ENCODE measurements at places on chromosomes 2 and 18. TPM values are rescaled to one million over a fixed set of nuclear protein-coding genes. Genes with fewer than 3 reads are reported as not detected.

DNA sequence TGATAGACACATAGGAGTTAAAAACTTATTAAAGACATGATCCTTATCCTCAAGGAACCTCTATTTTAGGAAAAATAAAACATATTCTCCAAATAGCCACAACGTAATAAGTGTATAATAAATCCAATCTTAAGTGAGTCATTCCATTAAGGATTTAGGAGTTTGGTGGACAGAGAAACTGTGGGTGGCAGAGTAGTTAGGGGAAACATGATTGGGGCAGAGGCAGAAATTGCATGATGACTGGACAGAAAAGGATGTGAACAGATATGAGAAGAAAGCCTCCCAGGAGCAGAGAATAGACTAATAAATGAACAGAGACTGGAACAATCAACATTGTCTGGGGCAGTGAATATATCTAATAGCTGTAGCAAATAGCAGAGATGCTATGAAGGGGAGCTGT, 48.1 kb upstream of the SIGLEC15 start:
- DNase-seq: no peak

- DNase-seq: no peak
Observed at GRCh38 chr18:74784752-74785151, 187.1 kb downstream of the ZNF407 start.

- no peak for DNase-seq
Observed at GRCh38 chr2:122261911-122262310, 506.5 kb downstream of the TSN start.

- no peak for DNase-seq
Observed at GRCh38 chr2:148342086-148342485, 302.5 kb upstream of the EPC2 start.

DNA sequence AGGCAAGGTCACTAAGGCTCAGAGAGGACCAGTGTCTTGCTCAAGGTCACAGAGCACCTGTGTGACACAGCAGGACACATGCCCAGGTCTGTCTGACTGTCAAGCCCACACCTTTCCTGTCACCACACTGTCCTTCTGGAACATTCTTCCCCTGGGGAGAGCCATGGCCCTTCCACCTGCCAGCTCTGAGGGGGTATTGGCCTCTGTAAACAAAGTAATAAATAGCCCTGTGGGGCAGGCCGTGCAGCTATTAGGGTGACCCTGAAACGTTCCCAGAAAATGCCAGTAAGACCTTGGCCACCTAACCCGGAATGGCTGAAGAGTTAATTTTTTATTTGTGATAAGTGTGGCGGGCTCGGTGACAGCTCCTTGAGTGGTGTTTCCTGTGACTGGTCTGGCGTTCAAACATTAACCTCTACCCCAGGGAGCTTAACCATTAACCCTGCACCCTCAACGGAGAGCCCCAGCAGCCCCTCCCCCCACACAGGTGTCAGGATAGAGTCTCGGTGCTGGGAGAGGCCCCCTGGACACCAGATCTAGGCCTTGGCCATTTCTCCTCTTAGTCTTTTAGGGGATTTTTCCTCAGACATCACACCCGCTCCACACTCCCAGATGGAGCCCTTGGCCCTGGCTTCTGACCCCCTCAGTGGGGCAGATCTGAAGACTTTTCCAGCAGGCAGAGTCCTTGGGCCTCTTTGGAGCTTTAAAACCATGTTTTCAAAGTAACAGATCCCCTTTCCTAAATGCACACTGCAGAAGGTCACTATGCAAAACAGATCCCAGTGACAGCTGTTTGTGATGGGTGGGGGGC, 36.6 kb downstream of the SCTR start:
- DNase-seq: no peak

DNA sequence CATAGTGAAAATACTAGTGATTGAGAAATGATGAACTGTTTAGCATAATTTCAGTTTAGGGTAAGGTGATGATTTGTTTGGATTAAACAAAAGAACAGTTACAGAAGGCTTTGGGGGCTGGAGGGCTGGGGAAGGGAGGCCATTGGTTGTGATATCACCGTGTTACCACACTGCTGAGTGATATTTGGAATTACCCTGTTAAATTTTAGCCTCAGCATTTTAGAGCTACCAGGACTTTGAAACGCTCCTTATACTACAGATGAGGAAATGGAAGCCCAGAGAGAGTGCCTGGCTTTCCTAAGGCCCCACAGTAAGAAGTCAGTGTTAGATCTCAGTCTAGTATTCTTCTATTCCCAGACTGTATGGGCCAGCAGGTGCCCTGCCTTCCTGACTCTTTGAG, 15.6 kb downstream of the ARHGEF33 start:
- no peak for DNase-seq

DNA sequence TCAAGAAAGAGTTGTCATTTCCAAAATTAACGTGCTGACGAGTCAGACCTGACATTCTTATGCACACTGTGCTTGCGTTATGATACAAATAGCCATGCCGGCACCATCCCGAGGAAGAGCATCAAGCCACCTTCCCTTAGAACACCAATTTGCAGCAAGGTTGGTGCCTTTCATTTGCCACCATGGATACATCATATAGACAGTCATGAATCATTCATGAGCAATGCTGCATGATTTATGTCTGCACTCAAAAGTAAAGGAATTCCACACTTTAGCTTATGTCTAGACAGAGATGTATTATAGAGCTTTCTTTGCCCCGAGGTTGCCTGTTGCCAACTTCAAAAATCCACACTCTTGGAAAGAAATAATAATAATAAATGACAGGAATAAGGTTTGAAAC, 166.9 kb downstream of the VWC2L start:
- DNase-seq: no peak

DNA sequence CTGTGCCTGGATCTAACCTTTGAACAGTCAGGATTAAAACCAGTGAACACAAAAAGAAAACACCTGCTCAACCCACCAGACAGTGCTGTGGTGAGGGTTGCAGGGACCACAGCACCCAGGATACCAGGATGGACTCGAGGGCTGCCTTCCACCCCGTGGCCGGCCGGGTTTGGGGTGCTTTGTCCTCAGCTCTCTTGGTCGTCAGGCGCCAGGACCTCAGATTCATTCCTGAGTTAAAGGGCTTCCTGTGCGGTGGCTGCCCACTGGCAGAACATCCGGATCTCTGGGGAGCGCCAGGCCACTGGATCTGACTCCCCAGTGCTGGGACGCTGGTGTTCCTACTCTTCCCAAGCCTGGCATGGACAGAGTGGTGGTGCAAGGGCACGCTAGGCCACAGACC, 239.8 kb downstream of the TFCP2L1 start:
- no peak for DNase-seq

DNA sequence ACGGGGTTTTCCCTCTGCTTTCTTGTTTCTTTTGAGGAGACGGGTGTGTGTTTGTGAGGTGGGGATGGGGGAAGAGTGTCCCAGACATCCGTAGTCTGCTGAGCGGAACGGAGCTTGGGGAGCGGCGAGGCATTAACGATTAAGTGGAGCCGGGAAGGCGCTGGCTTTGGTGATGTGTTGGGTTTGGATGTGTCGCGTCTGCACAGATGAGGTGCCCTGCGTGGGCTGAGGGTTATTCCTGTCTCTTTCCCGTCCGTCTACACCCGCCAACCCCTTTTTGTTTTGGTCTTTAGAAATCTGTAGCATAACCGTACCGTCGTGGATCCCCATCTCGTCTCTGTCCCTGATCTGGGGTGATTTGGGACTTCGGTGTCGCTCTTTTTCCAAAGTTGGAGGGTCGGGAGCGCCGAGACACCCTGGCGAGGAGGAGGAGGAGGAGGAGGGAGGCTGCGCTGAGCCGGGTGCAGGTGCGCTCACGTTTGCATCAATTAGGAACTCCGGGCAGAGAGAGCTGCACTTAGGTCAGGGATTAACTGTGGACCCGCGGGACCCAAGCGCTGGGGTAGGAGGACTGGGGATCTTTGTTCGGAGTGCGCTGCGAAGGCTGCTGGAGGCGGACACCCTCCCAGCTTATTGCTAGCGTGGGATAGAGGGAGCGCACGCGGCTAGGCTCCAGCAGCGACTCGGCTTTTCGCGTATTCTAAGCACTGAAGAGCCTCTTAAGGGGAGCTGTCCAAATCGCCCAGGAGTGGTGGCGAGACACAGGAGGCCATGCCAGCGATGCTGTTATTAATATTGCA, 720.3 kb downstream of the DPP10 start:
- DNase-seq: peak; percentile 4

DNA sequence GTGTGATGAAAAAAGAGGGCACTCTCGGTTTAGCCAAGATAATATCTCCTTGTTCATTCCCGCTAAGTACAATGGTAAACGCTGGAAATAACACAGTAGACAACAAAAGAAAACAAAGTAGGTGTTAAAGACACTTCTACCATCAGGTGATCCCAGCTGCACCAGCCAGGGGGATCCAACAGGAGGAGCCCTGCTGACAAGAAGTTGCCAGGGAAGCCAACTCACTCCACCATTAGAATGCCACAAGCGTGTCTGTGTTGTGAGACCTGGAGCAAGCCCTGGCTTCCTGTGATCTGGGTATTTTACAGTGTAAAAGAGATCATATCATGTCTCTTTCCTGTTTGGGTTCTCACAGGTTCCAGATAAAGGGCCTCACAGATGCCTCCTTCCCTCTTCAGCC, 117.0 kb downstream of the GRB14 start:
- DNase-seq: no peak

- DNase-seq: no peak
Observed at GRCh38 chr18:51193621-51194287, 3.7 kb downstream of the MEX3C start.

DNA sequence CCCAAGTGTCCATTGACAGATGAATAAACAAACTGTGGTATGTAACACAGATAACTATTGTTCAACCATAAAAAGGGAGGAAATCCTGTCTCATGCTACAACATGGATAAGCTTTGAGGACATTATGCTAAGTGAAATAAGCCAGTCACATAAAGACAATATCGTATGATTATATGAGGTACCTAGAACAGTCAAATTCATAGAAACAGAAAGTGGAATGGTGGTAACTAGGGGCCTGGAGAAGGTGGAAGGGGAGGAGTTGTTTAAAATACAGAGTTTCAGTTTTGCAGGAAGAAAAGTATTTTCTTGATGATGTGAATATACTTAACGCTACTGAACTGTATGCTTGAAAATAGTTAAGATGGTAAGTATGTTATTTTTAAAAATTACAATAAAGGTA, 304.6 kb upstream of the CXCR4 start:
- no peak for DNase-seq

DNA sequence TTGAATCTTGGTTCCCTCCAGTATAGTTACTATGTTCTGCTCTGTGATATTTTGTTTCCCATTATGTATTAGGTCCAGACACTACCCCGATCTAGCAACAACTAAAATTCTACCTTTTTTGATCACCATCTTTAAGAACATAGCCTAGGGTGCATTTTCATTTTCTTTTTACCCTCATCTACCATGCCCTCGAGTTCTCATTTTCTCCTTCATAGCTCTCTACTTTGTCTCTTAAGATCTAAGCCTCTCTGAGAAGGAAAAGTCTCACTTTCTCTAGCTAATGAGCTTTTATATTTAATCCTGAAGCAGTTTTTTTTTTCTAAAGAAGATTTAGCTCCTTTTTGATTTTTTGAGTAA, 1089.4 kb upstream of the SLC39A10 start:
- no peak for DNase-seq

DNA sequence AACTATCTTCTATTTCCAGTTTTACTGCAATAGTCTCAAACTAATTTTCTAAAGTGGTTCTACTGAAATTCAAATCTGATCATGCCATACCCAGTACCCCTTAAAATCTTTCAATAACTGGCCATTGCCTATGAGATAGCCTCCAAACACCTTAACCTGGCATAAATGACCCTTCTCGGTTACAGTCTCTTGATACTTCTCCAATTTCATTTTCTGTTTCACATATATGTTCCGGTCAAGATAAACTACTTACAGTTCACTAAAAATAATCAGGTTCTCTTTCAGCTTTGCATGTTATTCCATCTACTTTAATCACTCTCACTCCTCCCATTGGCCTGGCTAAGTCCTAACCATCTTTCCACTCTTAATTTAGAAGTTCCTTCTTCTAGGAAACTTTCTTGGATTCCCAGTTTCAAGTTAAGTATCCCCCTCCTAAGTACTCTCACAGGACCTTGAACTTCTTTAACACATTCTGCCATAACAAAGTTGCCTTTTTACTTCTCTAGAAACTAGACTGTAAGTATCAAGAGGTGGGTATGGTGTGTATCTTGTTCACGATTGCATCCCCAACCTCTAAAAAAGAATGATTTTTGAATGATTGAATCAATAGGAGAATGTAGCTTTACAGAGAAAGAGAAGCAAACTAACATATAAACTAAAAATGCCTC, 110.2 kb upstream of the RBBP8 start:
- DNase-seq: no peak

GRCh38 chr2:197929008-197929885, 124.9 kb downstream of the PLCL1 start:
- DNase-seq: no peak

GRCh38 chr18:55908901-55909366, 320.9 kb upstream of the TCF4 start:
- DNase-seq: no peak

DNA sequence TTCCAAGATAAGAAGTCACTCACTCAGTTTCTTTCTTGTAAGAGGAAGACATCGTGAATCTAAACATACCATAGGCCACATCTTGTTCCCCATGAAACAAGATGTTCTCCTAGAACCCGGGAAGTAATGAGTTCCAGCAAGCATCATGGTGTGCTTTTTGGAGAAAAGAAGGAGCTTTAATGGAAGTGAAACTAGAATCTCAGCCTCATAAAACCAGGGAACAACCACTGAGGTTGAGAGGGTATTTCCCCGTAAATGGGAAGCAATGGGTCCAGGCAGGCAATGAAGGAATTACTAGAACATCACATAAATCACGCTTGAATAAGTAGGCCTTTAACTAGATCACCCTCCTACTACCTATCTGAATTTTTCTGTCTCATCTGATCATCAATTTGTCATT, 40.3 kb downstream of the PSTPIP2 start:
- DNase-seq: no peak

DNA sequence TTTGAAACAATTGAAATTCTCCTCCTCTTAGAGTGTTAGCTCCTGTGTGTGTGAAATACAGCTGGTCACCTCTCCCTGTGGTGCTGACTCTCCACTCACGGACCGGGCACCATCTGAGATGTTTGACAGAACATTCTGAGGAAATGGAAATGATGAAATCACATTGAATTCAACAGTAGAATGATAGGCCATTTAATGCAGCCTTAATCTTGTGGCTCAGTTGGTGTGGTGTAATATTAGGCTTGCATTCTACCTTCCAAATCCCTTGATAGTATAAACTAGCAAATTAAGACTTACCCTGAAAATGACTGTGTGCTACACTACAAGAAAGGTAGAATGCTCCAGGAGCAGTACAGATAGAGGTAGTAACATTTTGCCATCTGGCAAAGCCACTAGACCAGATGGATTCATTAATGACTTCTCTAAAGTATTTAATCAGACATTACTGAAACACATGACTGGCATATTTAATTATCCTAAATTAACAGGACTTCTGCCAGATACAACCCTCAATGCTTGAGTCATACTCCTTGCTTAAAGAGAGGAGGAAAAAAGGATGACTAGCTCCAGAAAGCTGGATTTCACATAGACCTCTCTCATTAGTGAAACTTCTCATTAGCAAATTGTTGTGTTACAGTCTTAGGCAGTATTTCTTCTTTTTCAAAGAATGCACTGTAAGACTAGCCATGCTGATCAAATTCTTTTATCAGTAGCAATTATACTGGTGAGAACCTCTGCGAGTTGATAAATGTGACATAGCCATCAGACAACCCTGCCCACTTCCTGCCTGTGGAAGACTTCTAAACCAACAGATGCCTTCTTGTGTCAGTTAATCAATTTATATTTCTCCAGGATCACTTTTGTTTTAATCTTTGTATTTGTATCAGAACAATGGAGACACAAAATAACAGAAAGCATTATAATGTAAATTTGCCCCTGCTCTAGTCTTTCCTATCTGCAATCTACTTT, 80.6 kb downstream of the EML6 start:
- DNase-seq: no peak

Gene HOXD1
- not detected for total RNA-seq

Gene MARS2
- total RNA-seq: 9.2 TPM

Gene ZNF804A
- total RNA-seq: not detected

Gene RAPH1
- total RNA-seq: 8.5 TPM

Gene TUBB8B
- not detected for total RNA-seq
